Hepatic stellate cell (primary cell): ENCODE measurements at places on chromosomes 12 and 14.

DNA sequence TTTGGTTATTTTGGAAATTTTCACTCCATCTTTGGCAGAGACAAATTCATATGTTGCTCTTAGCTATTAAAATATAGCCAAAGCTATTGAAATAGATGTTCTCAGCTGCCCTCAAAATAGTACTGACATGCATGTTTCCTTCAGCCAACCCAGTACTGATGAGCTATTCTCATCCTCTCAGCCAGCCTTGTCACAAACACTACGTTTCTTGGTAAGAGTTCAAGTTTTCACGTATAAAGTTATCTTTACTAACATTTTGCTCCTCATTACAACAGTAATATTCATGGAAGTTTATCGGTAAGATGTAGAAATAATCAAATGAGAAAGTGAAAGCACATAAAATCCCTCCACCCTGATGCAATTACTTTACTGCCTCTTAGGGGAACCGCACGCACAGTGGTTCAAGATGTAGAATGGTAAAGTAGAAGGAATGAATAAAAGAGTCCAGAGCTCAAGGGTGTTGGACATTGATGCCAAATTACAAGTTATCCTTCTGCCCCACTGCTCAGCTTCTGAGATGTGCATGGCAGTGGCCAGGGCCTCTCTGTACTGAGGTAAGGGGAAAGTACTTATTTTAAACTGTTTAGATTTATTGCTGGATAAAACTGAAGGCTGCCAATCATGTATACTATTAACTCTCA is 20.7 kb downstream of the GCH1 start:
- no peak for DNase-seq

GRCh38 chr12:27541031-27541719 is 17.2 kb downstream of the PPFIBP1 start:
- DNase-seq, result no peak

GRCh38 chr12:103840462-103840875 is 565 bp downstream of the NT5DC3 start:
- DNase-seq, result peak; percentile 34

GRCh38 chr14:88227693-88228092 is 95.4 kb downstream of the KCNK10 start:
- no peak for DNase-seq

DNA sequence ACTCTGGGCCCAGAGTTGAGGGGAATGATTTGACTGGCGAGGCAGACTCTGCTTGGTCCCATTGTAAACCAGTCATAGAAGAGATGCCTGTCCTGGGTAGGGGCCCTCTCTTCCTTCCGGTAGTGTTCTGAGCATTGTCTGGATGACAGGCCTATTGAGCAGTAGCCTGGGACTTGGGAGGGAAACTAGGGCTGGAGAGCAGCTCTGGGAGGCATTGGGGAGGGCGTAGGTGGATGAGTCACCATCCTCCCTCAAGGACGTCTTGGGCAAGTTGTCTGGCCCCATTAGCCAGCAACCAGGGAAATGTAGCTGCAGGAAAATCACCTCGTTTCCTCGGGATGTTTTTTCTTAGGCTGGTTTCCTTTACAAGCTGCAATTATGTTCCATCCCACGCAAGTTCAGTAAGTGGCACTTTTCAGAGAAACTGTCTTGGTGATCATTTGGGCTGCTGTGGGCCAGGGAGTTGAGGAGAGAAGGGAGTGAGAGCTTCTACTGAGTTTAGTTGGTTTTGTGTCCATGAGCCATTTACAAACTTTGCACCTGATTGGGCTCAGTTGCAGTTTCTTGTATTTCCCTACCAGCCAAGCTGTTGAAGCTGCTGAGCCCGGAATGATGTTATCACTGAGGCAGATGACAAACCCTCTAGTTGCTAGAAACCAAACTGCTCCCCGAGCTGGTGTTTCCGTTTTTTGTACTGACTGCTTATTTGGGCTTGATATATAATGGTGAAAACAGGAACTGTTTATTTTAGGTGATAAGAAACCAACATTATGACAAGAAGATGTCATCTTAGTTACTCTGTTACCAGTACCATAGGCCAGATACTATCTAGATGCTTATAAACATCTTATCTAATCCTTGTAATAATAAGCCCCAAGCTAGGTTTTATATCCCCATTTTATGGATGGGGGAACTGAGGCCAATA is 147.6 kb downstream of the CHST11 start:
- DNase-seq, result peak; percentile 91

GRCh38 chr12:130956009-130956408 is 2.3 kb downstream of the ADGRD1 start:
- no peak for DNase-seq

DNA sequence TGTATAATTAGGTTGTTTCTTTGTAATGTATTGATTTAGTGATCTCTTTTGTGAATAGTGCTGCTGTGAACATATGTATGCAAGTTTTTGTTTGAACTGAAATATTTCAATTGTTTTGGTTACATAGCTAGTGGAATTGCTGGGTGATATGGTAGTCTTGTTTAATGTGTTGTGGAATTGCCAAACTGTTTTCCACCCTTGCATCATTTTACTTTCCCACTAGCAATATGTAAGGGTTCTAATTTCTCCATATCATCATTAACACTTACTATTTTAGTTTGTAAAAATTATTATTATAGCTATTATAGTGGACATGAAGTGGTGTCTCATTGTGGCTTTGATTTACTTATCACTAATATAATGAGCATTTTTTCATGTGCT is 5.9 kb downstream of the G2E3 start:
- no peak for DNase-seq

- DNase-seq, result no peak
These were observed 172.2 kb downstream of the SLC16A7 start for GRCh38 chr12:59768031-59768430.

DNA sequence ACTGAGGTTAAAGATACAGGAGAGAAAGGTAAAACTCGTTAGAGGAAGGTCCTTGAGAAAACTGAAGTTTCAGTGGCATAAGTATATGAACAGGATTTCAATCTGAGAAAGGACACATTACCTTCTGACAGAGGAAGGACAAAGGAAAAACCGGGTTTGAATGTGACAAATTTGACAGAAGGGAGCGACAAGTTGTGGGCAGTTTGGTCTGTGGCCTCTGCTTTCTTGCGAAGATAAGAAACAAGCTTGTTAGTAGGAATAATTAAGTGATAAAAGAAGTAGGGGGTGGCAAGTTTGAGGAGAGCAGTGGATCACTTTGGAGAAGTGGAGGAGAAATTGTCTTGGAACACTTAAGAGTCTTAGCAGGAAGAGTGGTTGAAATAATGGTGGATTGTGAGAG is 5.1 kb downstream of the MON2 start:
- no peak for DNase-seq

- no peak for DNase-seq
These were observed 4.7 kb upstream of the TMEM229B start for GRCh38 chr14:67493092-67493717.

DNA sequence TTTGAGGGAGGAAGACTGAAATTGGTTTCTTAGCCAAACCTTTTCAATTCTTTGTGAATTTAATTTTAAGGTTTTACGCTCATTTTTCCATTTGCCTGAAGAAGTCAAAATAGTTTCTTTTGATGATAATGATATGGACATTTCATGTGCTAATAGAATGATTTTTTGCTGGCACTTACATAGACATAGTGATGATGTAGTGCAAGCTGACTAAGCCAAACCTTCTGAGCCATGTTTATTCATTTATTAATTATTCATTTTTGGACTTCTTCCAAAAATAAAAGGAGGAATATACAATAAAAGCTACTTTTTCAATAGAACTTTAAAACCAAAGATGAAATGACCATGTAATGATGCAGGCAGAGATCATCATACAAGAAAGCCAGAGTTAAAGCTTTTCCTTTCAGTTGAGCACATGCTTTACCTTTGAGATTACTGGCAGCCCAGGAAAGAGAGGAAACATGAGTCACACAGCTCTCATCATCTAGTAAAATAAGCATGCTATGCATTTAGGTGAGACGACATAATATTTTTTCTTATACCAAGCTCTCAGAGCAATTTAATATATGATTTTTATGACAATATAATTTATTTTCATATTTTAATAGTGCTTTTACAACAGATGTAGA is 24.8 kb downstream of the KCNA1 start:
- DNase-seq, result no peak

- no peak for DNase-seq
These were observed 93.1 kb downstream of the SLC5A8 start for GRCh38 chr12:101116911-101117310.

- peak; percentile 71 for DNase-seq
These were observed 22.4 kb downstream of the CALM1 start for GRCh38 chr14:90419200-90419599.

GRCh38 chr14:33567023-33567728 is 383.7 kb downstream of the EGLN3 start:
- DNase-seq, result no peak

- DNase-seq, result no peak
These were observed 12.8 kb upstream of the GOLGA5 start for GRCh38 chr14:92781350-92781749.

GRCh38 chr12:10369557-10370415 is 20.1 kb downstream of the KLRK1 start:
- no peak for DNase-seq

GRCh38 chr12:52056801-52057637 is 5.8 kb downstream of the NR4A1 start:
- no peak for DNase-seq

- DNase-seq, result no peak
These were observed 8.7 kb upstream of the C1RL start for GRCh38 chr12:7117670-7118069.

GRCh38 chr12:3061501-3062215 is 15.5 kb upstream of the TSPAN9 start:
- DNase-seq, result no peak

GRCh38 chr14:105473677-105474482 is 741 bp upstream of the CRIP2 start:
- peak; percentile 94 for DNase-seq

GRCh38 chr14:105401699-105402098 is 3.4 kb downstream of the TEX22 start:
- no peak for DNase-seq

GRCh38 chr12:121838126-121838525 is 20.5 kb downstream of the HPD start:
- DNase-seq, result no peak

- no peak for DNase-seq
These were observed 306.3 kb downstream of the CACNA1C start for GRCh38 chr12:2358986-2359658.
